ENCODE measurements at places on chromosomes 2 and 18.
A peak's percentile ranks its signal among the peaks of the same experiment; 100 is the strongest.

DNA sequence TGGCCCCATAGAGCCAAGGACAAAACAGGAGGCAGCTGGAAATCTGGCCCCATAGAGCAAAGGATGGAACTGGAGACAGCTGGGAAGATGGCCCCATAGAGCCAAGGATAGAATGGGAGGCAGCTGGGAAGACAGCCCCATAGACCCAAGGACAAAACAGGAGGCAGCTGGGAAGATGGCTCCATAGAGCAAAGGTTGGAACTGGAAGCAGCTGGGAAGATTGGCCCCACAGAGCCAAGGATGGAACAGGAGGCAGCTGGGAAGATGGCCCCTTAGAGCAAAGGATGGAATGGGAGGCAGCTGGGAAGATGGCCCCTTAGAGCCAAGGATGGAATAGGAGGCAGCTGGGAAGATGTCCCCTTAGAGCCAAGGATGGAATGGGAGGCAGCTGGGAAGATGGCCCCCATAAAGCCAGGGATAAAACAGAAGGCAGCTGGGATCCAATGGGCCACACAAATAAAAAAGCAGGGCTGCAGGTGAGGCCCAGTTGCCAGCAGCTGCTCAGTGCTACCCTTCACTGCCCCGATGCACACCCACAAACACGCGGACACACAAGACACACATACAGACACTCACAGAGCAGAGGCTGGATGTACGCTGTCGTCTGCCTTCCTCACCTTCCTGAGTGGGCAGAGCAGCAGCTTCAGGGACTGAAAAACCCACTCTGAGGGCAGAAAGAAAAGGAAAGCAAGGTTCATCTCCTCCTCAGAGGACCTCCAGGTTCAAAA, 505.4 kb upstream of the MYT1L start:
- H3K4me3 ChIP-seq: no peak overlapping the region
- H3K4me1 ChIP-seq: no peaks in the 10 kb centered on the region
- H3K36me3 ChIP-seq: peaks cover 8% of the 10 kb centered on the region

DNA sequence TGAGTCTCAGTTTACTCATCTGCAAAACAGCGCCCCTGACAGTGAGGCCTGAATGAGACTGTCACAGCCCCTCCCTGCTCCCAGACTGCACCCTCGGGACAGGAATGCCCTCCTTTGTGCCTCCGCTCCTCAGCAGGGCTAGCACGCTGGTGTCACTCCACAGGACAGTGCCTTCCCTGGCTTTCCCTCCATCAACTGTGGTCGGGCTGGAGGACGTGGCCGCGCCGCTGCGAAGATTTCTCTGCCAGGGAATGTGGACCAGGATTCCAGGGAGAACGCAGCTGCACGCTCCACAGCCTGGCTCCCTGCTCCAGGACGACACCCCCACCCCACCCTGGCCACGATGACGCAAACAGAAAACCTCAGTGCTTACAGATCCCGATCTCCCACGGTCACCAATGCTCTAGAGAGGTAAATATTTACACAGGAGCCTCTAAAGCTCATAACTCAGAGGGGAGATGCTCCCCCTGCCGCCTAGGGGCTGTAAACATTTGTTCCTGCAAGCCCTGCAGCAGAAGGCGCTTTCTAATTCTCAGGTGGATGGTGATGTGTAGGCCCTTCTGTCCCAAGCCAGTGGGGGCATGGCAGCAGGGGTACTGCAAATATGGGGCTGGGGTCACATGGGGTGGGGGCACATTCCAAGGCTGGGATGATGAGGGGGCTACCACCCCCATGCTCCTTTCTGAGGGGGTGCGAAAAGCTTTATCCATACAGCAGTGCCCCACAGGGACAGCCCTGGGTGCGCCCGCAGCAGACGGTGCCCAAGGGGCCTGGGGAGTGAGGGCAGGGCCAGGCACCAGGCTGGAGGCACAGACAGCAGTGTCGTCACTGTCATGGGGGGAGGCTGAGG, 12.4 kb downstream of the HS6ST1 start:
- no peak overlapping the region for H3K4me3 ChIP-seq
- H3K36me3 ChIP-seq: peaks cover 3% of the 10 kb centered on the region
- peak overlapping the region; percentile 20 for H3K27ac ChIP-seq
- DNase-seq: no peak
- peaks cover 12% of the 10 kb centered on the region for H3K4me1 ChIP-seq
- peaks cover 8% of the 10 kb centered on the region for H3K27me3 ChIP-seq

- no peak overlapping the region for H3K27ac ChIP-seq
- no peaks in the 10 kb centered on the region for H3K4me1 ChIP-seq
- no peaks in the 10 kb centered on the region for H3K36me3 ChIP-seq
- no peaks in the 10 kb centered on the region for H3K27me3 ChIP-seq
- DNase-seq: no peak
Measured at GRCh38 chr18:26005950-26006349, 84.5 kb downstream of the SS18 start.

GRCh38 chr2:164706522-164706921, 85.2 kb upstream of the GRB14 start:
- H3K27ac ChIP-seq: no peak overlapping the region
- no peaks in the 10 kb centered on the region for H3K4me1 ChIP-seq
- H3K4me3 ChIP-seq: no peak overlapping the region
- peaks cover 2% of the 10 kb centered on the region for H3K27me3 ChIP-seq
- no peak for DNase-seq

GRCh38 chr2:68846091-68846490, 25.1 kb downstream of the BMP10 start:
- H3K27ac ChIP-seq: no peak overlapping the region
- H3K36me3 ChIP-seq: no peaks in the 10 kb centered on the region
- no peaks in the 10 kb centered on the region for H3K27me3 ChIP-seq
- H3K4me1 ChIP-seq: peaks cover 13% of the 10 kb centered on the region
- H3K4me3 ChIP-seq: no peak overlapping the region

- H3K36me3 ChIP-seq: peaks cover 7% of the 10 kb centered on the region
- no peak overlapping the region for H3K27ac ChIP-seq
- peaks cover 8% of the 10 kb centered on the region for H3K27me3 ChIP-seq
- H3K4me1 ChIP-seq: peaks cover 27% of the 10 kb centered on the region
- no peak overlapping the region for H3K4me3 ChIP-seq
- no peak for DNase-seq
Measured at GRCh38 chr18:62585274-62586150, 62.7 kb downstream of the ZCCHC2 start.

DNA sequence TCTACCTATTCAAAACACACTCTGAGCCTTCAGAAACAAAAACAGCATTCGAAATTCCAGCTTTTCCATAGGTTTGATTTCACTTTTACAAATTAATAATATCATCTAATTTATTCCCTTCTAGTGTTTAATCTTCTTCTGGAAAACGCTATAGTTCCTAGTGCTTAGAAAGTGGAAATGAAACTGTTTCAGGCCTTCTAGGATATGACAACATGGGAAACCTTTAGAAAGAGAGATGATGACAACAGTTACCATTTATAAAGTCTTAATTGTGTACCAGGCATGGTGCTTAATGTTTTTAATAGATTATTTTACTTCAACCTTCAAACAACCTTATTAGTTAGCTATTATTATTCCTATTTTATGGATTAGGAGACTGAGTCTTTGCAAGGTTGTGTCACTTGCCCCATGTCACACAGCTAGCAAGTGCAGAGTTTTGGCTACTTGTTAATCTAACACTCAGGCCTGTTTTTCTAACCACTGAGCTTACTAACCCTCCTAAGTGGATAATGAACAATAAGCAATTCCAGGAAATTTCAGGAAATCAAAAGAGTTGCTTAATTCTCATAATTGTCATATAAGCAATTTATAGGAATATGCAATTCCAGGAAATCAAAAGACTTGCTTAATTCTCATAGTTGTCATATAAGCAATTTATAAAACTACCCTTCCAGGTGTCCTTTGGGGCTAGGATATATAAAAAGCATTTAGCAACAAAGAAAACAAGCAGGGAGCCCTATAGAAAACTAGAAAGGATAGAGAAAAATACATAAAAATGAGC, 206.0 kb downstream of the ZNF521 start:
- no peak overlapping the region for H3K4me3 ChIP-seq
- H3K4me1 ChIP-seq: peaks cover 6% of the 10 kb centered on the region
- H3K36me3 ChIP-seq: peaks cover under 1% of the 10 kb centered on the region
- no peak overlapping the region for H3K27ac ChIP-seq
- no peak for DNase-seq

Measured in endothelial cell (in vitro differentiated cells).